ENCODE measurements at places on chromosomes 13 and 19.
A peak's percentile ranks its signal among the peaks of the same experiment; 100 is the strongest.

GRCh38 chr19:30696514-30696913, 324.3 kb downstream of the ZNF536 start:
- DNase-seq, result no peak

DNA sequence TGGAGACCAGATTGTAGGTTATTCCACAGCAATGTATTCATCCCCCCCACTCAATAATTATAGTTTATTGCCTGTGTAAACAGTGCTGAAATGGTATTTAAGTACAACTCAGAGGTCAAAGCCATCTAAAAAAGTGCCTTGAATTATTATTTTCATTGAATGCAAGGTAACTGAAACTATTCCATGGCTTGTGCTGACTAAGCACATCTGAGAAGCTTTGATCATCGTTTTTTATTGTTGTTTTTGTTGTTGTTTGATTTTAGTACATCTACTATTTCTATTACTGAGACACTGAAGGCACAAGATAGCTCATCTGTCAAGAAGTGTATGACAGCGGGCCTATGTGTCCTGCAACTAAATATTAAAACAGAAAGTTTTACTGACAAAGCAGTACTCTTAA, 308.0 kb downstream of the OXGR1 start:
- no peak for DNase-seq

DNA sequence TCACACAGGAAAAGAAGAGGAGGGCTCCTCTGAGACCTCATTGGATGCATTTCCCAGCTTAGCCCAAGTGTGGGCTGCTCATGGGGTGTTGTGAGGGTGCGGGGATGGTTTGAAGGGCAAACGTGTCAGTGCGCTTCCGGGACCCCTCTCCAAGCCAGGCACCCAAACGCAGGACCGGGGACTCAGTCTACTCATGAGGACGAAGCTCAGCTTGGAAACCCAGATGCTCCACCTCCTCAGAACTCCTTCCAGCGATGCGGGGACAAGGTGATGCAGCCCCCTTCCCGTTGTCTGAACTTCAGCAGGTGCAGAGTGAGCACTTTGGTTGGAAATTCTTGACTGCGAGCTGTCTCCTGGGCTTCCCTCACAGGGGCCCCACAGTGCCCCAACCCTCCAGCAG, 33.1 kb upstream of the MTIF3 start:
- no peak for DNase-seq

DNA sequence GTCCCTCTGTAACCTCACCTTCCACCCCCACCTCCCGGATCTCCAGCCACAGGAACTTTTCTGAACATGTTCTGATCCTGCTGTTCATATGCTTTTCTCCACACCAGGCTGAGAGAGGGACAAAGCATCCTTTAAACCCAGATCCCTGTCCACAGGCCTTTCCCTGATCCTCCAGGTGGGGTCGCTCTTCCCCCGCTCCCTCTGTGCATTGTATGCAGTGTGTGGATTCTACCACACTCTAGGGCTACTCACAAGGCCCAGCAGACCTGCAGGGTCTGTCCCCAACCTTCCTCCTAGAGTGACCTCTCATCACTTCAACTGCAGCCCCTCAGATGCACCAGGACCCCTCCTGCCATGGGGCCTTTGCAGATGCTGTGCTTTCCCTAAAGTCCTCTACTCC, 1200.6 kb downstream of the UQCRFS1 start:
- DNase-seq, result no peak

- DNase-seq, result no peak
These were observed 17.9 kb upstream of the LILRB1 start for GRCh38 chr19:54612428-54612827.

DNA sequence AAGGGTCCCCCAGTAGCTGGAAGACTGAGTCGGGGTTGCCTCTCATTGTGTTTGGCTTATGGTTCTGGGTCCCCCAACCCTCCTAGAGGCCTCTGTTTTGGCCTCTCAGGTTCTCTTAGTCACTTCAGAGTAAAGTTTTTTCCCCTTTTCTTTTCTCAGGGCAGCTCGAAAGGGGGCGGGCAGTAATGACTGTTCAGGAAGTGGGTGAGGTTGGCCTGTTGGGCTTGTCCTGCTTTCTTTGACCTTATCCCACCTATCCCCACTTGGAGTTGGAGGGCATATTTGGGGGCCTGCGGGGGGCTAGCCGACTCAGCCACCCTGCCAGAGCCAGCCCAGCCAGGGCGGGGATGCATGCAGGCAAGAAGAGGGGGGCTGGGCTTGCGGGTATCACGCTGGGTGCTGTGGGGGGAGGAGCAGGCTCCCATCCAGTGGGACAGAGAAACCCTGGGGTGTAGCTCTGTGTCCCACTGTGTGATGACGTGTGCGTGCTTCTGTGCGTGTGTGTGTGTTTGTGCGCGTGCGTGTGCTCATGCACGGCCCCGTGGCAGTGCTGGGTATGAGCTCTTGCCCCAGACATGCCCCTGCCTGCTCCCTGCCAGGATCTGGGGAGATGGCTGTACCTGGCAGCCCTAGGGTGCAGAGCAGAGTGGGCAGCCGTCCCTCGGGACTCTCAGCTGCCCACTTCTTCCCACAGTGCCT, 1.4 kb downstream of the CIC start:
- DNase-seq, result peak; percentile 66

- no peak for DNase-seq
These were observed 72.8 kb downstream of the CCDC70 start for GRCh38 chr13:51934461-51935087.

DNA sequence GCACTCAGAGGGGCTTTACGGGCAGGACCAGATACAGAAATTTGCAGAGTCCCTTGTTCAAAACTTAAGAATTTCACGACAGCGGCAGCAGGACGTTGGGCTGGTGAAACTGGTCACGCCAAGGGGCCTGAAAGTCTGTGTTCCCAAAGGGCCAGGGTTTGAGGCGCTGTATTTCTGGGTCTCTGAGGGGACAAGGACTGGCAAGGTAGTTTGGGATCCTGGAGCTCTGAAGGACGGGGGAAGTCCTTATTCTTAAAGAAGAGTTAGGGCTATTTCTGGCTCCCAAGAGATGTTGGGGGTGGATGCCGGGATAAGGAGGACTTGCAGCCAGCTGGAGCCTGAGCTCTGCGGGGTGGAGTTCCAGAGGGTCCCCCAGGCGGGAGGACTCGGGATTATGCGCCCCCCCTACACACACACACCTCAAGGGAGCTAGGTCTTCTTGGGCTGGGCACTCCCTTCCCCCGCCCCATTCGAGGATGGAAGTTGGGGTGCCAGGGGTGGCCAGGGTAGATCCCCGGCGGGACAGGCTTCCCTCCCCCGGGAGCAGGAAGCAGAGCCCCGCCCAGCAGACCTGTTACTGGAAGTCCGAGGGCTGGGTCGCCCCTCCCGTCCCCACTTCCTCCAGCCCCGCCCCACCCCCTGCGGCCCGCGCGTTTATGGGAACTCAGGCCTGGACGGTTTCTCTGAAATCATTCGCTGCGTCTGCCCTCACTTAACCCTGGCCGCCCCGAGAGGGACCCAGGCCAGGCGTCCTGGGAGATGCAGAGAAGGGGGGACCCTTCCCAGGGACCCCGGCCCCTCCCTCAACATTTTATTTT, 5.6 kb downstream of the BCL3 start:
- DNase-seq, result peak; percentile 71

DNA sequence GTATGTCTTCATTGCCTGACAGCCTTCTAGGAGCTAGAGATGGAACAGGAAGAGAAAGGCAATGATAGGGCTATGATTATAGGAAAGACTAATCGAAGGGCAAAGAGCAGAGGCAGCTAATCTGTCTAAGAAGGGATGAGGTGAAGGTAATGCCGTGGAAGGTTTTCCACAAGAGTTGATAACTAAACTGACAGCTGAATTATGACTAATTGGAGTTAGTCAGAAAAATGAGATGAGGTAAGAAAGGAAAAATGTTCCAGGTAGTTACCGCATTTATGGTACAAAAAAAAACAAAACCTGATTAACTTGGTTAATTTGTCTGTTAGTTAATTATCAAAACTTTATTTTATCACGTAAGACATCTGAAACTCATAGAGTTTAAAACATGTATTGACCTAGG, 260.3 kb downstream of the SLITRK6 start:
- no peak for DNase-seq

DNA sequence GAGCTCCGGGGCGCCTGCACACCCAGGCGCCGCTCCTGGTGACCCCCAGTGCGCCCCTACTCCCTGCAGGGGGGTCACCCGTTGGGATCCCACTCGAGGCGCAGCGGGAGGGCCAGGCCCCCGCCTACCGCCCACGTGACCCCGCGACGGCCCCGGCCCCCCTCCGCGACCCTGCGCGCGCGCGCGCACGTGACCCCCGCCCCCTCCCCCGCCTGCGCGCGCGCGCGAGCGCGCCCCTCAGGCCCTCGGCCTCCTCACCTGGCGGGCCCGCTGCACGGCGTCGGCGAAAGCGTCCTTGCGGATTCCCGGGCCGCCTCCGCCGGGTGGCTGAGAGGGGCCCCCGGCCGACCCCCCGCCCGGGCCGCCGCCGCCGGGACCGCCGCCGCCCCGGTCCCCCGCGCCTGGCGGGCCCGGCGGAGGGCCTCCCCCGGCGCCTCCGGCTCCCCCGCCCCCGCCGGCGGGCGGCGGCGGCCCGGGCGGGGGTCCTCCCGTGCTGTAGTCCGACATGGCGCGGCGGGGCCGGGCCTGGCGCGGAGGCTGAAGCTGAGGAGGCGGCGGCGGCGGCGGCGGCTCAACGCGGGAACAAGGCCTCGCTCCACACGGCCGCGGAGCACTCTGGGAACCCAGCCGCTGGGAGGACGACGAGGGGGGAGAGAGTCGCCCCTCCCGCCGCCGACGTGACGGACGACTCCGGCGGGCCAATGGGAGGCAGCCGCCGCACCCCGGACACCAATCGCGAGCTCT, at the start of gene KHSRP:
TSS of gene KHSRP (minus strand) at position 617 of the 744 bp plus-strand sequence. CDS start at position 507, 110 bp downstream.
- DNase-seq, result peak; percentile 4

DNA sequence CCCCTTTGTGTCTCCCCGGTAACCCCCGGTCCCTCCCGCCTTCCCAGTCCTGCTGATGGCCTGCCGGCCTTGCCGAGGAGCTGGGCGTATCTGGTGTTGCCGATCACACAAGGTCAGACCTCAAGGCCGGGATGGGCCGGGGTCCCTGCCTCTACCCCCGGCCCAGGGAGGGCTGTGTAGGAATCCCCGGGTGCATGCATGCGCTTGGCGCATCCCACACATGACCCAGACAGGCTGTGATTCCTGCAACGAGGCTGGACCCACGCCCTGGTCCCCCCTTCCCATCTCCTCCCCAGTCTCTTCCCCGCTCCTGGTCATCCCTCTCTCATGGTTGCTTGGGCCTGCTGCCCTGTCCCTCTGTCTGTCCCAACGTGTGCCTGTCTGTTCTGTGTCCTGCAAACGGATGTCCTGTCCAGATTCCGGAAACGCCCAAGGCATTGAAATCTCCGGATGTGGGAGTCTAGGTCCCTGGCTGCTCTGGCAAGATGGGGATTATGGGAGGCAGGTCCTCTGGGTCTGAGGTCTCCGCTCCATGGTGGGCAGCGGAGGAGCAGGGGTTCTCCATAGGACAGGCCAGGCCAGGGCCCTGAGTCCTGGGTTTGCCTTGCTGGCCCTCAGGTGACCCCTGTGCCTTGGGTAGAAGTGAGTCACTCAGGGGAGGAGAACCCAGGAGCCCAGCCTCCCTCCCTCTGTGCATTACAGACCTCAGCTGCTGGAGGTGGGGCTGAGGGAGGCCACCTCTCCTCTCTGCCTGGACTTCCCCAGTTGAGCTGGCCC, 1.6 kb downstream of the PKN1 start:
- DNase-seq, result peak; percentile 51

DNA sequence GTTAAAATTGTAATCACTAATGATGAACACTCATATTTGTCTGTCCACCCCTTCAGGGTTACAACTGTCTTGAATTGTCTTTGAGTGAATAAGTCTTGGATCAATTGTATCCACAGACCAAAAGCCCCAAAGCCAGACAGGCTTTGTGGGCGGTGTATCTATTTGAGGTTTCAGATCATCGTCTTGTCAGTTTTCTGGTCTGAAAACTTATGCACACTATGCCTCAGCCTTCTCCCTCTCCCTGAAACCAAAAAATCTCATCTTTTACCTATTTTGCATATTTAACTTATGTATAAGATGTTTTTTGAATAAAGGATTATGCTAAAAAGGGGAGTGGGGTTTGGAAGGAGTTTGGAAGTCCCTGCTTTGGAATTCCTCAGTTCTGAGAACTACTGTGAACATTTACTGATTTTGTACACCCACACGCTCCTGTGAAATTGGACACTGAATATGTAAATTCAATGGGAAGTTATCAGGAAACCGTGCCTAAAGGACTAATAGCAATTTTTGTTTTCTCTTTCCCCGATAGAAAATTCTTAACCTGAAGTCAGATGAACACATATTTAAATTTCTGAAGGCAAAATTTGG, 52.1 kb downstream of the DPY19L3 start:
- no peak for DNase-seq

DNA sequence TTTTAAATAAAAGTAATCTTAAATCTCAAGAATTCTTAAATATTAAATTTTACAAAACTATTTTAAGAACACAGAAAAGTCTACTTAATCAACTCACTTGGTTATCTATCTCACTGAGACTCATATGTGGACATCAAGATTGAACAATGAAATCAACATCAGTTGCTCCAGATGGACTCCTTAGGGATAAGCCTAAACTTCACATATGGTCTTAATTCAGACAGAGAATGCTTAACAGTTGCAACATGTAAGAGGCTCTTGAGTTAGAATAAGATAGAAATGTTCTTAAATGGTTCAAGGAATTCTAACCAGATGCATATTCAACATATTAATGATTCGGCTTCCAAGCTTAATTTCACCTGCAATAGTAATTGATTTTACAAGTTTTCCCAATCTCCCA, 1730.9 kb downstream of the PCDH9 start:
- no peak for DNase-seq

DNA sequence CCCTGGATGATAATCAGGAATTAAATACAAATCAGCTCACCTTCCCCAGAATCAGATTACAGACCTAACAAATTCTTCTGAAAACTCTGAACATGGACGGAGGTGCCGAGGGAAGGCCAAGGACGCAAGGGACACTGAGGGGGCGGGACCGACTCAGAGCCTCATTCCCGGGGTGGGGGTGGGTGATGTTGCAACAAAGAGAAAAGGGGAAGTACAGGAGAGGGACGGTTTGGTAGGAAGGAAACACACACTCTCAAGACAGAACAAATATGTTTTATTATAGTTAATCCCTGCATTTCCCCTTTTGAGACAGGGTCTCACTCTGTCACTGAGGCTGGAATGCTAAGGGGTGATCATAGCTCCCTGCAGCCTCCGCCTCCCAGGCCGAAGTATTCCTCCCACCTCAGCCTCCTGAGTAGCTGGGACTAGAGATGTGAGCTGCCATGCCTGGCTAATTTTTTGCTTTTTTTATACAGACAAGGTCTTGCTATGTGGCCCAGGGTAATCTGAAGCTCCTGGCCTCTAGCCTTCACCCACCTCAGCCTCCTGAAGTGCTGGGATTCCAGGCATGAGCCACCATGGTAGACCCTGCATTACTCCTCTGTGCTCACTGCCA, 786 bp upstream of the LILRA2 start:
- no peak for DNase-seq

GRCh38 chr19:17926044-17926443, 6.8 kb upstream of the CCDC124 start:
- no peak for DNase-seq

DNA sequence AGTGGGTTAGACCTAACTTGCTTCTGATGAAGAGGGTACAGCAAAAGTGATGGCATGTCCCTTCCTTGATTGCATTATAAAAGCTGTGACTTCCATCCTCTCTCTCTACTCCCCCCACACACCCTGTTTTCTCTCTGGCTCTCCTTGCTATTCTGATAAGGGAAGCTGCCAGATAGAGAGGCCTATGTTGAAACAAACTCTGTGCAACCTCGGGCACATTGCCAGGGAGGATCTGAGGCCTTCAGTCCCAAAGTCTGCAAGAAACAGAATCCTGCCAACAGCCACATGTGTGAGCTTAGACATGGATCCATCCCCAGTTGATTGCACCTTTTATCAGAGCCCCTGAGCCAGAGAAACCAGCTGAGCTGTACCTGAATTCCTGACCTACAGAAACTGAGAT, 44.8 kb upstream of the ARGLU1 start:
- DNase-seq, result no peak
